Activated effector memory CD4-positive, alpha-beta T cell treated with anti-CD3 and anti-CD28 coated beads, Interleukin-2, amount 50 U/mL, for 16 hours (primary cell): ENCODE measurements at places on chromosomes 7 and 10.

GRCh38 chr10:117462424-117462792 is 80.1 kb upstream of the EMX2 start:
- no peak for DNase-seq

DNA sequence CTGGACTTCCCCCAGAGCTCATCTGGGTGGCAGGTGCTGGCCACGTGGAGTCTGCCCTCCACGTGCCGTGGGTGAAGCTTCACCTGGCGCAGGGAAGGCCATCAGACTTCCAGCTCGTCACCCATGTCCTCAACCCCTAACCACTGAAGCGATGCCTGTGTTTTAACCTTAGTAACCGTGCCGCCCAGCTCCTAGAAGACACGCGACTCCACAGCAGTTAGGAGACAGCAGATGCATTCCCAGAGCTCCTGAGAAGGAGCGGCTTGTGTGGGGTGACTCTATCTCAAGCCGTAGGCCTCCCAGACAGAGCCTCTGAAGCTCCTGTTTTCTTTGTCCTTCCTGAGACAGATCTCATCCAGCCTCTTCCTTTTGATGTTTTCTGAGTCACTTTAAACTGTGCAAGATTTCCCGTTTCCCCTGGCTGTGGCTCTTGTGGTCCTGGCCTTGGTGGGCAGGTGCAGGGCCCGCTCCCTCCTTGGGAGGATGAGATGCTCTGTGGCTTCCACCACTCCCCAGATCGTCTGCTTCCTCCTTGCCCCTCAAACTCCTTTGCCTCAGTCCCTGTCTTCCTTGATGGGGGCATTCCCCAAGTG is 41.4 kb upstream of the AP5Z1 start:
- no peak for DNase-seq

- DNase-seq: no peak
Measured at GRCh38 chr10:88374392-88375175, 208.5 kb downstream of the RNLS start.

GRCh38 chr10:55822096-55822495 is 539.0 kb downstream of the ZWINT start:
- DNase-seq: no peak

- DNase-seq: no peak
Measured at GRCh38 chr10:73247509-73248258, 629 bp upstream of the DNAJC9 start.

DNA sequence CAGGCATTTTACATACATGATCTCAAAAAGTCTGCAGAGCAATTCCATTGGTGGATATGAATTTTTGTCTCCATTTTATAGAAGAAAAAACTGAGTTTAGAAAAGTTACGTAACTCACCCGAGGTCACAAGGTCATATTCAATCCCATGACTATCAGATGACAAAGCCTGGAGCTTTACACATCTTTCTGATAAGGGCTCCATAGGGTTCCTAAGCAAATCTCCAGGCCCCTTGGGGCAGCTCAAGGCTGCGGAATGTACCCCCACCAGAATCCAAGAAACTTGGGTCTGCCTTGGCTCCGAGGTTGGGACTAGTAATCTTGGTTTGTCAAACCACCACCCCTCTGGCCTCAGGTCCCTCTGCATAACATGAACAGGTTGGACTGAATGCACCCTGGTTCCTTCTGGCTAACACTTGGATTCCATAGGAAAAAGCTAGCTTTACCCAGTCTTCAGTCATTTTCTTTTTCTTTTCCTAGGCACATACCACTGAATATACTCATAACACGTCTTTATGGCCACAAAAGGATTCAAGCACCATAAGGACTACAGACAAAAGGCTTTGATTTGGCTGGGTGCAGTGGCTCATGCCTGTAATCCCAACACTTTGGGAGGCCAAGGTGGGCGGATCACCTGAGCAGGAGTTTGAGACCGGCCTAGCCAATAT is 55.5 kb downstream of the PIP4K2A start:
- no peak for DNase-seq
